NCI-H1436 treated with DMSO at 0.1 percent for 48 hours (cell line): ENCODE measurements at places on chromosomes 1 and 21.

GRCh38 chr1:29651684-29652665 lies 415.7 kb downstream of the PTPRU start:
- no peak for DNase-seq

DNA sequence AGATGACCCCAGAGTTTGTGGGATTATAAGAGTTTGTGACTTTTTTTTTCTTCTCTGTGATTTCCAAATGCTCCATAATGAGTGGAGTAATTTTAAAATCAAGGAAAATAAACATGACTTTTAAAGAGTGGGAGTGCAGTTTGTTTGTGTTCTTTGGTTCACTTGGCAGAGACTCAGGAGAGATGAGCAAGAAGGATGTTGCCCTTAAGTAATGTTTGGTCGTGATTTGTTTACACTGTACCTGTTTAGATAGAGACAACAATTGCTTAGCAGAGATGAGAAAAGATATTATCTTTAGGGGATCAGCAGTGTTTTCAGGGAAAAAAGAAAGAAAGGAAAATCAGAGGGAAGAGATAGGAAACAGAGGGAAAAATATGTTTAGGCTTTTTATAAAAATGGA lies 170.8 kb downstream of the ADSS2 start:
- DNase-seq = no peak

- no peak for DNase-seq
Observed at GRCh38 chr1:1847061-1847850, 43.6 kb downstream of the GNB1 start.

- DNase-seq = no peak
Observed at GRCh38 chr1:214441119-214441518, 110.3 kb downstream of the PTPN14 start.

DNA sequence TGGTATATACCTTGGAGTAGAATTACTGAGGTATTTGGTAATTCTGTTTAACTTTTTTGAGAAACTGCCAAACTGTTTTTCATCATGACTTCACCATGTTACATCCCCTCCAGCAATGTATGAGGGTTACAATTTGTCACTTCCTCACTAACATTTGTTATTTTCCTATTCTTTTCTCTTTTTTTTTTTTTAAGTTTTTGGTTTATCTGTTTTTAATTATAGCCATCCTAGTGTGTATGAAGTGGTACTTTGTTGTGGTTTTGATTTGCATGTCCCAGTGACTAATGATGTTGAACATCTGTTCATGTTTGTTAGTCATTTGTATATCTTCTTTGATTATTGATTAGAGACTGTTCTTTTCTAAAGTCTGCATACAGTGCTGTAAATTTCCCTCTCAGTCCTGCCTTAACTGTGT lies 147.3 kb downstream of the HS2ST1 start:
- DNase-seq = no peak

DNA sequence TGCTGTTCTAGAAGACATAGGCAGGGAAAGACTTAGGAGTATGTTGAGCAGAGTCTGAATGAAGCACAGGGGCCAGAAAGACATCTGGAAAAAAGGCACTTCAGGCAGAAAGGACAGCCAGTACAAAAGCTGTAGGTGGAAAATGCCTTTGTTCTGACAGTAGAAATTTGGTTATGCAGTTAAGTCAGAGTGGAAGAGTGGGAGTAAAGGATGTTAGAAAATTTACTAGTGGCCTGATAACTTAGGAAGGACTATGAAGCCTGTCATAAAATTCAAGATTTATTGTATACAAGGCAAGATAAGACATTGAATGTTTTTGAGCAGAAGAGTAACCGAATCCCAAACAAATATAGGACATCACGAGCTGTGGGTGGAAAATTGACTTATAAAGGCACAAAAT lies 987.9 kb downstream of the PLA2G4A start:
- DNase-seq = no peak

DNA sequence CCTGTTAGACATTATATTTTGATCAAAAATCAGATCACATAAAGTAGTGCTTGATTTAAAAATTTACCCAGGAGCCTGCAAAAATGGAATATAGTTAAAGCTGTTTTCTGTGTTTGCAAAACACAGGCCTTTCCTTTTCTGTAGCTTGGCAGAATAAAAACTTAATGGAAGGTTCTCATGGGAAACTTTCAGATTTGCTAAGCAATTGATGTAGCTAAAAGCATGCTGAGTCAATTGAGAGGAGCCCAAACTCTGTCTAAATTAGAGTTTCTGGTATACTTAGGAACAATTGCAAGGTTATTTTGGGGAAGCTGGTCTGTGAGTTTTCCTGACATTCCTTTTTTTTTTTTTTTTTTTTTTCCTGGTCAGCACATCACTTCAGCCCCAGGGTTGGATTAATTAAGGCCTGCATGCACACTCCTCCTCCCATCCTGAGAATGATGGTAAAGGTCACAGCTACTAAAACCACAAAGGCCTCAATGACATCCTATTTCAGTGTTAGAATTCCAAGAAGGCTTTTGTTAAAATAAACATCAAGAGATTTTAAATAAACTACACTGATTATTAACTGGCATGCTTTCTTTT lies 608.7 kb downstream of the PLPP3 start:
- DNase-seq = no peak

DNA sequence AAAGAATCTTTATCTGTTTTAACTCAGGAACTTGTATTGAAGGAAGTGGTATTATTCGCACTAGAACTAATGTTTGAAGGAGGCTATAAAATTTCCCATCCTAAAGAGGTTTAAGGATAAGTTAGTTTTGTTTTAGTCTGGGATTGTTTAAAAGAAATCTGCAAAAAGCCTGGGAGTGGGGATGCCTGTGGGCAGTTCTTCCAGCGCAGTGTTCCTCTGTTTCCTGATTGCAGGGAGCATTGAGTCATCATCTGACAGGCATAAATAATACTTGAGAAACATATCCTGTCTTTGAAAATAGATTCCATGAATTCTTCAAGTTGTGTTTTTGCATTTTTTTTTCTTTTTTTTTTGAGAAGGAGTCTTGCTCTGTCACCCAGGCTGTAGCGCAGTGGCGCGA lies 350.8 kb upstream of the PTBP2 start:
- DNase-seq = no peak

DNA sequence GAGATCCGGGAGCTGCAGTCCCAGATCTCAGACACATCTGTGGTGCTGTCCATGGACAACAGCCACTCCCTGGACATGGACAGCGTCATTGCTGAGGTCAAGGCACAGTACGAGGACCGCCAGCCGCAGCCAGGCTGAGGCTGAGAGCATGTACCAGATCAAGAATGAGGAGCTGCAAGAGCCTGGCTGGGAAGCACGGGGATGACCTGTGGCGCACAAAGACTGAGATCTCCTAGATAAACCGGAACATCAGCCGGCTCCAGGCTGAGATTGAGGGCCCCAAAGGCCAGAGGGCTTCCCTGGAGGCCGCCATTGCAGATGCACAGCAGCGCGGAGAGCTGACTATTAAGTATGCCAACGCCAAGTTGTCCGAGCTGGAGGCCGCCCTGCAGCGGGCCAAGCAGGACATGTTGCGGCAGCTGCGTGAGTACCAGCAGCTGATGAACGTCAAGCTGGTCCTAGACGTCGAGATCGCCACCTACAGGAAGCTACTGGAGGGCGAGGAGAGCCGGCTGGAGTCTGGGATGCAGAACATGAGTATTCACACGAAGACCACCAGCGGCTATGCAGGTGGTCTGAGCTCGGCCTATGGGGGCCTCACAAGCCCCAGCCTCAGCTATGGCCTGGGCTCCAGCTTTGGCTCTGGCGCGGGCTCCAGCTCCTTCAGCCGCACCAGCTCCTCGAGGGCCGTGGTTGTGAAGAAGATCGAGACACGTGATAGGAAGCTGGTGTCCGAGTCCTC lies 25.5 kb downstream of the ETV3L start:
- DNase-seq = no peak

DNA sequence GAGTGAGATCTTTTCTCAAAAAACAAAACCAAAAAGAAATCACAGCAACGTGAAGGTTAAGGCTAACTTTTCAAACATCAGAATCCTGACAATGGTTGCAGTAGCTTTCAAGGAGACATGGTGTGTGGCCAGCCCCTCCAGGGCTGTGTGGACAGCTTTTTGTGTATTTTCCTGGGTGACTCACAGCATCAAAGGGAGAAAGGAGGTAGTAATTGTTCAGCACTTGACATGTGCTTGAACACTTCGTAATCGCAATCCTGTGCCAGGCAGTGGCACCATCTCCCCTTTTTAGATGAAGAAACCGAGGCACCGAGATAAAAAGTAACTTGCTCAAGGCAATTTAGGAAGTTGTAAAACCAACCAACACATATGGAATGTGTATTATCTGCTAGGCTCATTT lies 10.3 kb downstream of the NBL1 start:
- no peak for DNase-seq

GRCh38 chr1:20440785-20441200 lies 45.2 kb downstream of the CAMK2N1 start:
- DNase-seq = no peak

DNA sequence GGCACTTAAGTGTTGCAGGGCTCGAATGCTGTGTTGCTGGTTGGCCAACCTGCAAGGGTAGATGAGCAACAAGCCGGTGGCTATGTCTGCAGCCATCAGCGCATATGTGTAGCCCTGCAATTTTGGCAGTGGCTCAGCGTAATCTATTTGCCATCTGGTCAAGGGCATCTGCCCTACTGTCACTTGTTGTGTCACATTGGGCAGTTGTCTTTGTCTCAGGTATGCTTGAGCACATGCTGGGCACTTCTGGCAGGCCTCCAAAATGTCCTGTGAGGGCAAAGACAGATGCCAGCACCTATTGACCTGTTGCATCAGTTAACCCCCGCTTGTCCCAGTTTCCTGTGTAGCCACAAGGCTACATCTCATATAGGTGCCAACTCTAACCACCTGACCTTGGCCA lies 111.8 kb downstream of the GDAP2 start:
- no peak for DNase-seq

DNA sequence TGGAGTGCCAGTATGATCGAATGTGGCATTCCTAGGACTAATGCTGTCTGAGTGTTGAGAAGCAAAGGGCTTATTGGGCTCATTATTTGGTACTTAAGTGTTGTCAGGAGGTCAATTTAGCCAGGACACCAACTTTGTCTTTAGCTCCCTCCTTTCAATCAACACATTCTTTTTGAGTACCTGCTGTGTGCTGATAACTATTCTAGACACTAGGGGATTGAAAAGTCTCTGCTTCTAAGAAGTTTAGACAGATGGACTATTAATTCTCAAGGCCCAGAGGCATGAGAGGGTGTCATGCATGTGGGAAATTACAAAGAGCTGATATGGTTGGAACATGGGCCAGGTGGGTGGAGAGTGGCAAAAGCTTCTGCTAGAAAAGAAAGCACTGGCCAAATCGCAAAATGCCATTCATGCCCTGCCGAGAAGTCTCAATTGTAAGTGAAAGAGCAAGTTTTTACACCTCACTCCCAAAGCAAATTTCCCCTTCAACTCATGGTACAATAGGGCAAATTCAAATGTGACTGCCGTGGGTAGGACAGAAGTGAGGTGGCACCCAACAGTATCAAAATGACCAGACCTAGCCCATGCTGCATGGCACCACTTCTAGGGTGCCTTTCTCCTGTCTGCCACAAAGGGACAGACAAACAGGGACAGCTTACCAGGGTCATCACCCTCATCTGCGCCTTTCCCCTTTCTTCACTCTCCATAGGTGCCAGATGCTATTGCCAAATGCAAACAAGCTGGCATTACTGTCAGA lies 53.6 kb upstream of the LAX1 start:
- no peak for DNase-seq

DNA sequence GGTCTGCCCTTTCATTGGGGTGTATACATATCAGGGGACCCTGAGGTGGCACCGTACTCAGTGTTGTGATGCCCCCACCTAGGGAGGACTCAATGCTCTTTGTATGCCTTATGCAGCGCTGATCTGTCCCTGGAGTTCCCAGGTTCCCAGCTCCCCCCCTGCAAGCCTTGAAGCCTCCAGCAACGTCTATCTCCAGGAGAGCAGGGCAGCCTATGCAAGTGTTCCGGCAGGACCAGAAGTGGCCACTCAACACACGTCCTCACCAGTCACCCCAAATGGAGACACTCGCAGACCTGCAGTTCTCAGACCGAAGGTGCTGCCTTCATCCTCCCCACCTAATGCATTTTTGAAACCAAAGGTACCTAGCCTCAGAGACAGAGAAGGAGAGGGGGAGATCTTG lies 25.2 kb upstream of the CNTN2 start:
- no peak for DNase-seq

- no peak for DNase-seq
Observed at GRCh38 chr1:1355416-1355815, 2.9 kb downstream of the MXRA8 start.

GRCh38 chr1:42152119-42152518 lies 1.1 kb upstream of the GUCA2B start:
- no peak for DNase-seq

DNA sequence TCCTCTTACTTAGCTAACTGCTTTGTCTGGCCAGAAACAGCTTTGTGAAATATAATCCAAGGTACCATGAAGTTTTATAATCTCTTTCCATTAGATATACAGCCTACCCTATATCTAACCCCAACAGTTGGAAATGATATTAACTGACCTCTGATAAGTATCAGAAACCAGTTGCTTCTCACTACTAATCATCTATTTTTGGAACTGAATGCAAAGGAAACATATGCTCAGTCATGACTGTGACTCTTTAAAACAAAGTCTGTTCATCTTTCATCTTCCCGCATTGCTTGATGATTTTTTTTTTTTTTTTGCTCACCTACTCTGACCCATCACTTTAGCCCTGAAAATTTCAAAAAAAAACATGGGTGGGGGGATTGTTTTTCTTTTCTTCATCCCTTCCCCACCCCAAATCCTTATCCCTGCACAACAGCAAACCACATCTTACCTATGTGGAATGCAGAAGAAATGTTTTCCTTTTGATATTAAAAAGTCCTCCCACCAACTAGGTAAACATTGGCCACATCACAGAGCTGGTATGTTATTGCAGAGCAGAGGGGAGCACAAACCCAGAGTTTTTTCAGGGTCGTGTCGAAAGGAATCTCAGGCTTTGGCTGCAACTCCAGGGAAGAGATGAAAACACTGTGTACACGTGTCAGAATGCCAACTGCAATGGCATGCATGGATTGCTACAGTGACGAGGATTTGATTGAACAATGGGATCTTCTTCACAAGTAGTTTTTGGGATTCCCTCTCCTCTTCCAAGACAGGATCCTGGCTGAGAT lies 137.3 kb downstream of the SLC30A10 start:
- DNase-seq = no peak

DNA sequence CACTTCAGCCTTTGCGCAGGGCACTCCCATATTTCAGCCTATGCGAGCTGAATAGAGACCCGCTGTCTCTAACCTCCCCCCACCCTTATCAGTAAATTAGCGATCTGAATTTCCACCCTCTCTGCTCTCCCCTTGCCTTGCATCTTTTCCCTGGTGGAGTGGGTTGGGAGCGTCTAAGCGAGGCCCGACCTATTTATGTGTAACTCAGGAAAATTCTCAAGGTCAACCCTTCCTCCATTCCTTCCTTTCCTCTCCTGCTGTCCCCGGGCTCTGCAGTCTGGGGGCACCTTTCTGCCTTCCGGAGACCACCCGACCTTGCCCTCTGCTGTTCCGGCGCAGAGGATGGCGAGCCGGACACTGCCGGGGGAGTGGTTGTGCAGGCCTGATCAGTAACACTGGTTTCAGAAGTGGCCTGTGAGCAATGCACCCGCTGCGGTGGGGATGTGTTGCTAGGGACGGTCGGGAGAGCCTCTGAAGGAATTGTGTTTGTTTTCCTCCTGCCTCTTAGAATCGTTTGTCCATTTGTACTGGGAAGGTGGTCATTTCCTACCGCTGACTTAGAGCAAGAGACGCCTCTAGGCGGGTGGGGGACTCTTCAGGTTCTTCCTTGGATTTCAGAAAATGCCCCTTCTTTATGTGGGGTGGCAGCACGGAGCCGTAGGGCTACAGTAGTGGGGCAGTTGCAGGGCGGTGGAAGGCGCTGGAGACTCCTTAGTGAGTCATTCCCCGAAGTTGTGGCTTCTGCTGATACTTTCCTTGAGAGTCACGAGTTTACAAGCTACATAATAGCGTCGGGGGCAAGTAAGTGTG lies 513 bp downstream of the MGST3 start:
- DNase-seq = no peak
